ENCODE measurements at places on chromosomes 7 and 10. TPM values are rescaled to one million over a fixed set of nuclear protein-coding genes. Genes with fewer than 3 reads are reported as not detected.

ARHGAP22 gene
- 14.9 TPM for total RNA-seq

DNA sequence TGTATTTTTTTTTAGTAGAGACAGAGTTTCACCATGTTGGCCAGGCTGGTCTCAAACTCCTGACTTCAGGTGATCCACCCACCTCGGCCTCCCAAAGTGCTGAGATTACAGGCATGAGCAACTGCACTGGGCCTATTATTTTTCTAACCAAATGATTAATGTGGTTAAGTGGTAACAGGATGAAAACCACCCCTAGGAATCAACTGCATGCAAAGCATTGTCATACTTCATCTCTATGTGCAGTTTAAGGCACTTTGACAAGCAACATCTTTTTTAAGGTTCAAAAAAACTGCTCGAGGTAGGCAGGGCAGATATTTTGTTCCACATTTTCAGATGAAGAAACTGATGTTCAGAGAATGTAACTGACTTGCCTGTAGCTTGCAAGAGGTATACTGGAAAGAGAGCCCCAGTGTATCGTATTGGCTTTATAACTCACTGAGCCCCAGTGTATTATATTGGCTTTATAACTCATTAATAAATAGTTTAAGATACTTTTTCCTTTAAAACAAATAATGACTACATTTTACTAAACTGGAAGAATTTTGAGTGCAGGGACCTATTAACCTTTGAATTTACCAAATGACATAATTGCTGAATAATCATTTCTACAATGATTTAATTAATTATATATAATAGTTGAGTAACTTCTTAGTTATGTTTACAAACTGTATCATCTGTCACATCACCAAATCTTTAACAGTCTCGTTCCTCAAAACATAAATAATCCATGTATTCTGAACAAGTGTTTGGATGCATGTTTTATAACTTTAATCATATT lies 38.1 kb downstream of the RTKN2 start:
- DNase-seq = peak; percentile 81

CAMK1D gene
- total RNA-seq = 2.1 TPM

DNA sequence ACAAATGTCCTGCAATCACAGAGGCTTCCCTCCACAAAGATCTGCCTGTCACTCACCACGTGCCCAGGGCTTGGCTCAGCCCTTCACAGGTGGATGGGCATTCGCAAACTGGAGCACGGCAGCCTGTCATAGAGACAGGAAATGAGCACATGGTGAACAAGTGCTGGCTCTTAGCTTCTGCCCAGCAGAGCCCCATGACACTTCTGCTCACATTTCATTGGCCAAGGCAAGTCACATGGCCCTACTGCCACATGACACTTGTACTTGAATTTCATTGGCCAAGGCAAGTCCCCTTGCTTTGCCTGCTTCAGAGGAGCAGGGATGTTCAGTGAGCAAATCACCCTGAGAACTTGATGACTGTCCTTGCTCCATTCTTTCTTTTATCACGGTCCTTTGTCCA lies 110.8 kb upstream of the PPP2R2D start:
- DNase-seq = peak; percentile 1

DNA sequence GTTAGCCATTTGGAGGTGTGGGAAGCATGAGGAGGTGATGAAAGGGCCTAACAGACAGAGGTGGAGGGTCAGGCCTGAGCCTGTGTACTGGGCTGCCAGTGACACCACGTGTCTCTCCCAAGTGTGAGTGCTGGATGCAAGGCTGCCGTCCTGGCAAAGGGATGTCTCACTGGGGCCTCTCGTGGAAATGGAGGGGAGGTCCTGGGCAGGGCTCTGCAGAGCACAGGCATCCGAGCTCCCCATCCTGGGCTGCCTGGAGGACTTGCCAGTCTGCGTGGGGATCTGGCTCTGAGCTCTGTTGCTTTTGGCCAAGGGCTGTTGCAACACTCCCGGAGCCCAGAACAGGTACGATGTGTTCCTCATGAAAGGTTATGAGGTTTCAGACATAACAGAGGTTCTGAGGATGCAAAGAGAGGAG lies 77.3 kb downstream of the GRK5 start:
- DNase-seq = no peak

ADCY1 gene
- 3.1 TPM for total RNA-seq

TFPI2 gene
- 53.1 TPM for total RNA-seq

CYP3A7 gene
- not detected for total RNA-seq

BMPR1A gene
- total RNA-seq = 14.5 TPM

DNA sequence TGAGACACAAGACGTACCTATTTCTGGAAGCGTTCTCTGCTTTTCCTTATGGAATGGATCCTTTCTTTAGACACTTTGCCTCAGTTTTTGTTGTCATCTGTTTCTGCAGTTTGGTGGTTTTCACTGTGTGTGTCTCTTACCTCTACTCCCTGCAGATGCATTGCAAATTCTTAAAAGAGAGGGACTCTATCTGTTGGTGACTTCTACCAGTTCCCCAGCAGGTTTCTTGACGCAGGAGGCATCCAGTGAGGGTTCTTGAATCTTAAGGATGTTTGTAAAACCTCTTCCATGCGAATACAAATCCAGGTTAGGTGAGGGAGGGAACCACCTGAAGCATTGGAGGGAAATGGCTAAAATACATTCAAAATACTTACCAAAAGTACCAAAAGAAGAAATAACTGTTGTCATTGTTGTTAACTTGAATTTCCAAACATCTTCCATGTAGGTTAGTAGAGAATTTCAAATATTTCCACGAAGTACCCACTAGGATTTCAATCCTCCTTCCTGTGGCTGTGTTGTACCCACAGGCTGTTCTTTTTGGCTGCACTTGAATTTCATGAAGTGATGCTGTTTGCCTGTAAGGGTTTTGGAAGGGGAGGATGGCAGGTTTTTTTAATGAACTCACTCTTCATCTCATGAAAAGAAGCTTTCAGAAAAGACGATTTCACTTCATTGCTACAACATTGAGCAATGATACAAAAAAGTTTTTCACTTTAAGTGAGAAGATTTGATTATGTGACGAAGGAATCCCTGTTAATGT lies 32.2 kb downstream of the PLXDC2 start:
- DNase-seq = no peak

POU6F2 gene
- total RNA-seq = not detected

DNA sequence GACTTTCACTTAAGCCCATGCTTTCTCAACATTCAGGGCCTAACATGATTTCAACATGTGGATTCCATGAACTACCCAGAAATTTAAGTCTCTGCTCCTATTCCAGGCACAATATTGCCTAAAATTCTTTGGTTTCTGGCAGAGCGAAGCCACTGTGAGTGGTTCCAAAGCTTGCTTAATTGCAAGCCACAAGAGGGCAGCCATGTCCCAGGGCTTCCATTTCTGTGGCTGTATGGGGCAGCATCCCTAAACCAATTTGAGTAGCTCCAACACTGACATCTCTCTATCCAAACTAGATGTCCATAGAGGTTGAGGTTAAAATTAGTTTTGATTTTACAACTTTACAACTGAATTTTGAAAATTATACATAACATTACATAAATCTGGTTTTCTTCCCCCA lies 56.3 kb upstream of the MDFIC start:
- peak; percentile 60 for DNase-seq

DNA sequence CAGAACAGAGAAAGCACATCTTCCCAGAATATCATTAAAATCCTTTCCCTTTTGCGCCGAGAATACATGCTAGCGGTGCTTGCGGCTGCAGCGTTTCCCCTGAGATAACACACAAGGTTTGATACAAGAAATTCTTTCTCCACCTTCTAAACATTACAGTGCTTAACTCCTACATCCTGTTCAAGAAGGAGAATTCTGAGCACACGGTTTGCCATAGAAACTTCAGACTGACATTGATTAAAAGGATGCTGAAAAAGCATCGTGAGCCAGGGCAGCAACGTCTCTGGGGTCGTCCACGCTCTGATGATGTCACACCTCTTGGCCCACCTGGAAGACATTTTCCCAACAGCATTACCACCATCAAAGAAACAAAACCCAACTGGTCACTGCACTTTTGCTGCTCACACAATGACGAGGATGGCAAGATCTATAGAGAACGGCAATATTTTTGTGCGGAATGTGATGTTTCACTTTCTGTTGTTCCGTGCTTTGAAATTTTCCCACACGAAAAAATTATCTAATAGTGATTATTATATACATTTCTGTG lies 27.0 kb upstream of the PRSS1 start:
- no peak for DNase-seq

WIPF3 gene
- total RNA-seq = 3.3 TPM

DNA sequence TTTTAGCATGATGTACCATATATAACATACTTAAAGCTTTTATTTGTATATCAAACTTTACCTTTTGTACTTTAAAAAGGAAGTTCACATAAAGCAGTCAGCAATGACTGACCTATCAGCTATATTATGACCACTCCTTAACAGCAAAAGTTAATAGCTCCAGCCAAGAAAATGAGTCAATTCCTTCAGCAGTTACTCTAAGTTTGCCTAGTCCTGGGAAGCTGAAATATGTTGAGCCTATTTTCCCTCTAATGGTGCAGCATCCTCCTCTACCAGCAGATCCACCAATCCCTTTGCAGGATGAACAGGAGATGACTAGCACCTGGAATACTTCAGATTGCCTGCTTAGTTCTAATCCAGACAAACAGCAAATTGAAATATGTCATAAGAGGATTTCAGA lies 64.2 kb downstream of the CUL2 start:
- DNase-seq = peak; percentile 99

ANKRD22 gene
- 6.2 TPM for total RNA-seq

- no peak for DNase-seq
Observed at GRCh38 chr7:102009628-102010027, 192.2 kb downstream of the CUX1 start.

AKR1D1 gene
- total RNA-seq = not detected

STEAP2 gene
- total RNA-seq = 4.7 TPM

DNA sequence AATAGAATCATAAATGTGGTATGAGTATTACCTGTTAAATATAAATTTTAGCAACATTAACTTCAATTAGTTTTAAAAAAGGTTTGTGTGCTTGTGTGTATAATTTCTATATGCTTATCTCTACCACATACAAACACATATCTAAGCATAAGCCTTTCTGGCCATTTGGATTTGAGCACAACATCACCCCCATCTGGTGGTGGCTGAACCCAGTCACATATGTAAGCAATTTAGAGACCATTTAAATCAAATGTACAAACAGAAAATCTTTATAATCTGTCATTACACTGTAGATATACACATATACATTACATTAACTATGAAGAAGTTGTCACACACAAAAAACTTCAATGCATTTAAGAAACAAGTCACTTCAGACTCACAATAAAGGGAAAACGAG lies 31.7 kb downstream of the GPR22 start:
- peak; percentile 59 for DNase-seq

DNA sequence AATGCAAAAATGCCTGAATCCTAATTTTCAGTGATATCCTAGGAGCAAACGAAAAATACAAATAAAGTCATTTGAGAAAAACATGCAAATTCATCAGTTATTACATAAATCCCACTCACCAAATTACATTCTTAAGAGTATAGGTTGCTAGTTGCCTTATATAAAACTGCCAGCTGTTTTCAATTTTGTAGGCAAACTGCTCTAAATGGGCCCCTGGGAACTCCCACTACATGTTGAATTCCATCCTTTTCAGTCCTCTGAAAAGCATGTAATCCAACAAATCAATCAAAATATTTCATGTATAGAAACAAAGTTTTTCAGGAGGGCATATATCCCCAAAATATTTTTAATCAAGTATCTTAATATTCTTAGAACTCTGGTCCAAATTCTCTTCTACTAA lies 2.1 kb upstream of the JMJD1C start:
- DNase-seq = no peak

GRCh38 chr10:2130705-2131305 lies 393.5 kb upstream of the ADARB2 start:
- no peak for DNase-seq

DNA sequence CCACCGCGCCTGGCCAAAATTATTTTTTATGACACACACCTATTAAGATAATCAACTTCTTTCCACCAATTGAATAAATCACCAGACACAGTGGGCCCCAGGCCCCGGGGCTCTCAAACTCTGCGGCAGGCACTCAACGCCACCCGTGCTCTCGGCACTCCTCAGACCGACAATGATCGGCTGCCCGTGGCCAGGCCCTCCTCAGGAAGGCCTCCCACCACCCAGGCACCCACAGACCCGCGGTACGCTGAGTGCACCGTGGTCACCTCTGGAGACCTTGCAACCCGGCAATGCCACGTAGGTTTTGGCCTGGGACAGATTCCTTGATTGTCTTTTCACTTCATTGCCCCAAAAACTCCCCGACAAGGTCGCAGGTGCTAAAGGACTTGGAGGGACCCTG lies 6.9 kb downstream of the RADIL start:
- DNase-seq = no peak

- DNase-seq = no peak
Observed at GRCh38 chr7:128264477-128264876, 23.4 kb downstream of the LEP start.

- DNase-seq = no peak
Observed at GRCh38 chr7:155950898-155951553, 138.8 kb upstream of the SHH start.

DNA sequence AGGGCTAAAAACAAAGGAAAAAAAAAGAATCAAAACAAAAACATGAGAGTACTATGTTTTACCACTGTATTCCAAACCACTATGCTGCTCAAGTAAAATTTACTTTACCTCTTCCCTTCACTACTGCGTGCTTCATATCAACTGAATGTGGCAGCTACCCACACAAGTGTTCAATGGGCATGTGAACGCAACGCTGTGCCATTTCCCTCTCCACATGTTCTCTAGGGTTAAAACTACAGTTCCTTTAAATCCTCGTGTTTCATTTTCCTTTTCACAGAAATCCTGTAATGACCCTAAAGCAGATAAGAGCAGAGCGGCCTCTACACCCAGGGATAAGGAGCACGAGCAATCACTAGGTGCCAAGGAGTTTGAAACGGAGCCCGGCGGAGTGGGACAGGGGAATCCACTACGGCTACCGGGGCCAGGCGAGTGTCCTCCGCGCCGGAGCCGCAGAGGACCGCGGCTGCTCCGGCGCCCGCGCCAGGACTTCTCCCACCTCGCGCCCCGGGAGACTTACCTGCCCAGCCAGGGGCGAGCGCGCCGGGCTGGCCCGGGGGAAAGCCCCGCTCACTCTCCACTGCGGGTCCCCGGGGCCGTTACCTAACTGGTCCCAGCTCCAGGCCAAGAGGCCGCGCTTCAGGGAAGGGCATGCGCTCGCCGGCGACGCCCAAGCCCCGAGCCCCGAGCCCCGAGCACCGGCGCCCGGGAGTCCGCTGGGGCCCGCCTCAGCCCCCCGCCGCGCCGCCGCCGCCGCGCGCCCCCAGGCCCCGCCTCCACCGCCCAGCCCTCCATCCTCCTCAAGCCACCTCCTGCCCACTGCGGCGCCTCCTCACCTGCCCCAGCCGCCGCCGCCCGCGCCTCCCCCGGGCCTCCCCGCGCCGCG lies 711 bp downstream of the NAMPT start:
- peak; percentile 56 for DNase-seq

- no peak for DNase-seq
Observed at GRCh38 chr7:133233142-133233541, 19.7 kb upstream of the EXOC4 start.

IRF5 gene
- total RNA-seq = 15.3 TPM

Measured in PC-3 (cell line).